ENCODE measurements at places on chromosomes 12 and 14.

GRCh38 chr14:24816929-24817211, 182.9 kb upstream of the GZMB start:
- no peak for DNase-seq

DNA sequence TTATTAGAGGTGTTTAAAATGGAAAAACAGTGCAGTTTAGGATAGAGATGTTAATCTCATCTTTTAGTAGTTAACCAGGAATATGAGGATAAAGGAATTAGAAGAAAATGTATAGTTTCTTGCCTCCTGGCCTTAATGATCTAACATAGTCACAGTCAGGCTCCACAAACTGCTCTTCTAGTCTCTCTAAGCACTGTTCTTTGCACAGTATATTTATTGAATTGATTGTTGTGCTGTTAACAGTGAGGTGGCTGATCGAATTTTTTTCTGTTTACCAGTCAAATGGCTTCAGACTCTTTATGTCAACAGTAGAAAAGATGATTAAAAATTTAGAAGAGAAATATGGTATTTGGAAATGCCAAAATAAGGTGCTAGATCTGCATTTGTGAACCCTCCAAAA, 37.8 kb downstream of the ATF7IP start:
- DNase-seq, result no peak

GRCh38 chr14:58705066-58705465, 67.3 kb downstream of the DACT1 start:
- DNase-seq, result no peak

GRCh38 chr12:77116277-77116676, 50.9 kb upstream of the E2F7 start:
- DNase-seq, result no peak

DNA sequence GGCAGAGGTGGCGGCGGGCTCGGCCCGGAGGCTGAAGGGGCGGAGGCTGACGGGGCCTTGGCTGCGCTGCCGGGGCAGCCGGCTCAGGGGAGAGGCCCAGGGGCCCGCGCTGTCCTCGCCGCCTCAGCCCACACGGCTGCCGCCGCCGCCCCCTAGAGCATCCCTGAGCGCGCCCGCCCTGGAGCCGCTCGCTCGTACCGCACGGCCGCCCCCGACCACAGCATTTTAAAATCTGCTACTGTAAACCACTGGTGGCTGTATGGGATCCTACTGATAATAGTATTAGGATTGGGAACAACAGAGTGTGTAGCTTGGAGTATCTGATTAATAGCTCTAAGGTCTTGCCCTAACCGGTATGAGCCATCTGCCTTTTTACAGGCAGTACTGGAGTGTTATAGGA, 22.2 kb upstream of the EDDM3A start:
- no peak for DNase-seq

GRCh38 chr12:24795699-24796347, 153.1 kb downstream of the BCAT1 start:
- DNase-seq, result no peak

DNA sequence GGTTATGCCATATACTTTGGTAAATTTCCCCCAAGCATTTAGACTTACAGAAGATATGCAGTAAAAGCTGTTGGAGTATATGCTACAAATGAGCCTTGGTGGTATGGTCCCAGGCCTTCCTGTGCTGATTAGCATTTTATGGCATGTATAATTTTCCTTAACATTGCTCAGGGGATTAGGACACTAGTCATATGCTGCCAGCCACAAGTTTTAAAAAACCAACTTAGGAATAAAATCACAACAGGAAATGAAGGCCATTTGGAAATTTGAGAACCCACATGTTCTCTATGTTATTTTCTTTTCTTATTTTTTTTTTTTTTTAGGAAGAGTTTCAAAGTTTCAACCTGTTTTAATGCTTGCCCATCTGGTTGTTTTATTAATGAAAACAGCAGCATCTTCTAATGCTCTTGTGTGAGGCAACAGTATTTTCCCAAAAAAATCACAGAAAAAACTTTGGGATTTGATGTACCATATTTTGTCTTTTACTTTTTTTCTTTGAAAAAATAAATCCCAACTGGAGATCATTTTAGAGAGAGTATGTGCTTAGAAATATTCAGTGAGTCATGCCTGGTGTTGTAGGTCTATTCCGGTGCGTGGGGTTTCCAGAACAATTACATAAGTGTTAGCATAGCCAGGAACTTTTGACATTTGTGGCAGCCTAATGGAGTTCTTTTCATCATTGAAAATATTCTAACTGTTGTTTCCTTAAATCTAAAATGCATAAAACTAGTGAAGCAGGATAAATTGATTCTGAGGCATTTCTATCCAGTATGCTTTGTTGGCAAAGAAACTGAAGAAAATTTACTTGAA, 21.7 kb upstream of the DUSP6 start:
- DNase-seq, result no peak

DNA sequence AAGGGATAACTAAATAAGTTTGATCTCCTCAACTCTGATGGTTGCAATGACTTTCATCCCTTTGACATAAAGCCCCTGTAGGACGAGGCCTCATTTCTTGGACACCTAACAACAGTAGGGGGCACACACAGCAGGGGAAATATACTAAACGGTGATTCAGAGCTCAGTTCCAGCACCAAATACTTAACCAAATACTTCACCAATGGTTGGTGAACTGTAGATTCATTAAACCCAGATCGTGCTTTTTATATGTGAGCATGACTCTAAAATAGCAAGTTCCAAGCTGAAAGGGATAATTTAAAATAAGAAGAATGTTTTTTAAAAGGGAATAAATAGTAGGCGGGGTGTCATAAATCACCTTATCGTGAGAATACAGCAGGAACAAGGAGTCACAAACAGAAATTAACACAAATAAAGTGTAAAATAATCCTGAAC, 53.2 kb downstream of the ATG2B start:
- DNase-seq, result no peak

DNA sequence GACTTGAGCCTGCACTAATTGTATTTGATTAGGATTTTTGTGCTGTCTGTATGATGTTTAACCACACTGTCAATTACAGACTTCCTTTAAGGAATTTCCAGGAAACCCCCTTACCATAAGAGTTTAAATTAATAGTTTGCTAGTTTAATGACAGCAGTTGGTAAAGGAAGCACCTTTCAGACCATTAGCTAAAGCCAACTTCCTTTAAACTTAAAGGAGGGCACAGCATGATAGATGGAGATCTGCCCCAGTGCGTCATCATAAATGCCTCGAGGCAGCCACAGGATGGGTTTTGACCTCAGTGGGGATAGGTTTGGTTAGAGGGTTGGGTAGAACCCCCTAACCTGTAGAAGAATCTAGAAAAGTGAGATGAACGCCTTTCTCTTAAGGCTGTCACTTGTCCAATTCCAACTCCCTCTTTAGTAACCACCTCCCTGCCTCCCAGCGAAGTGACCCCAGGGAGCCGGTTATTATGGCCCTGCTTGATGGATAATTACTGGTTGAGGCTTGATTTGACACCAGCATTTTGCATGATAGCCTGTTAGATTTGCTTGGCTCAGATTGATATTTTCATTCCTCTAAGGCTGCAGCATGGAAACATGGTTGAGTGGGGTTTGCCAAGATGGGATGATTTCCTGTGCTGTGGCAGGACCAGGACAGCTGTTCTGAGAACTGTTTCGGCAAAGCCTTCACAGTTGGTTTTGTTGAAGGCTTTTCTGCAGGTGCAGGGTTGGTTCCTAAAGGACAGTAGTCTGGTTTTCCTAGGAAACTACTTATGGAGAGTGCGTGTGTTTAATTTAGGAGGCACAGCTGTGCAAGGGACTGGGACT, 62.7 kb downstream of the CHST11 start:
- DNase-seq, result no peak

- no peak for DNase-seq
Measured at GRCh38 chr12:65649126-65649525, 175.2 kb upstream of the HMGA2 start.

GRCh38 chr12:109553483-109553882, 19.8 kb downstream of the MMAB start:
- DNase-seq, result no peak

DNA sequence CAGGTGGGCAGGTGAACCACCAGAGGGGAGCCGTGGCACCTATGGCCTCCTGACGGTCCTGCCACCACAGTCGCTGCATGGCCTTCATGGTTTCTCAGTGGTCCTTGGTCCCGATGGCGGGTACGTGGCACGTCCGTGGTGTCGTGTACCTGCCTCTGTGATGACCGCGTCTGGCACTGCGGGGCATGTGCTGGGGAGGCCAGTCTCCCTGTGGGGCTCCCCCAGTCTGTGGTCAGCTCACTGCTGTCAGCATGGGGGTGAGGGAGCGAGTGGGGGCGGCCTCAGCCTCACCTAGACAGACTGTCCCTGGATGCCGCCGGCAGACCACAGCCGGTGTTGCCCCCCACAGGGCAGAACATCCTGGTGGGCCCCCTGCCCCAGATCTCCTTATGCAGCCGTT, 267.2 kb downstream of the SEC23A start:
- no peak for DNase-seq

DNA sequence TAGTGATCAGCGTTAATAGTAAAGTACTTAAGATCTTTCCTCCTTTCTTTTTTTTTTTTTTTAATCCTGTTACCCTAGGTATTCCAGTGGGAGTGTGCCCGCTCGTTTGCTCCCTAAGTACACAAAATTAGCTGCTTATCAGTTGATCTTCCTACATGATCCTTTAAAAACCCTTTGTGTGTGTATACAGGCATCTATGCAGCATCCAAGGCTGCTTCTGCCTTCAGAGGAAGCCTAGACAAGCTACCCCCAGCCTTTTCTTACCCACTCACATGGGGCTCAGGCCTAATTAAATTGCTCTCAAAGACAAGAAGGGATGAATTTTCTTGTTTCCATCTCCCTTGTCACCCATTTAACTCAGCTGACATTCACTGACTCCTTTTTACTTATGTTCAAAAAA, 343.4 kb upstream of the LMO3 start:
- DNase-seq, result no peak

DNA sequence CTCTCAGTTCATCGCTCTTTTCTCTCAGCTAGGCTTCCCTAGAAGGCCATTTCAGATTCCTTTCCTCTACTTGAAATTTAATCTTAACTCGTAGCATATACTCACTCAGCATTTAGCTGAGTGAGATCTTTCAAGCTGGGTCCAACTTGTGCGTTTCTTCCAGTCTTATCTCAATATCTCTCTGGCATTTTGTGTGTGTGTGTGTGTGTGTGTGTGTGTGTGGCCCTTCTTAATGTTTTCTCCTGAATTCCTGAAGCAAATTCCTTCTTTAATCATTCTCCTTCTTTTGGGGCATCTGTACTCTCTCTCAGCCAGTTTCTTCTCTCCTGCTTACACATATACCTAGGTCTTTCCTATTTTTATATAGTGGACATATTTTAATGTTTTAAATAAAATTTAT, 129.1 kb downstream of the KITLG start:
- DNase-seq, result no peak

GRCh38 chr14:60323199-60323896, 74.3 kb downstream of the PPM1A start:
- DNase-seq, result no peak

DNA sequence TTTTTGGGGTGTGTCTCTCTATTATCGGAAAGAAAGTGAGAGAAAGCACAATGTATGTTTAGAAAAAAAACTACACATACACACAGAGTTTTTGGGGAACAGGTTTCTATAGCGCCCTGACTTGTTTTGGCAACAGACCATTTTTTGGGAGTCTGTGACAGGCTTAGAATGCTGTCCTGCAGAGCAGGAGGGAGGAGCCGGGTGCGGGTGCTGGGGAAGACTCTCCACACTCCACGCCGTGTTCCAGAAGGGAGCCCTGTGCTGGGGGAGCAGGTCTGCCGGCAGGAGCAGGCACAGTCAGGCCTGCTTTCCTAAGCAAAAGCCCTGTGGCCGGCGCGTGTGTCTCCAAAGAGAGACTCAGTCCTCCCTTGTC, 26.5 kb downstream of the CD9 start:
- DNase-seq, result no peak

DNA sequence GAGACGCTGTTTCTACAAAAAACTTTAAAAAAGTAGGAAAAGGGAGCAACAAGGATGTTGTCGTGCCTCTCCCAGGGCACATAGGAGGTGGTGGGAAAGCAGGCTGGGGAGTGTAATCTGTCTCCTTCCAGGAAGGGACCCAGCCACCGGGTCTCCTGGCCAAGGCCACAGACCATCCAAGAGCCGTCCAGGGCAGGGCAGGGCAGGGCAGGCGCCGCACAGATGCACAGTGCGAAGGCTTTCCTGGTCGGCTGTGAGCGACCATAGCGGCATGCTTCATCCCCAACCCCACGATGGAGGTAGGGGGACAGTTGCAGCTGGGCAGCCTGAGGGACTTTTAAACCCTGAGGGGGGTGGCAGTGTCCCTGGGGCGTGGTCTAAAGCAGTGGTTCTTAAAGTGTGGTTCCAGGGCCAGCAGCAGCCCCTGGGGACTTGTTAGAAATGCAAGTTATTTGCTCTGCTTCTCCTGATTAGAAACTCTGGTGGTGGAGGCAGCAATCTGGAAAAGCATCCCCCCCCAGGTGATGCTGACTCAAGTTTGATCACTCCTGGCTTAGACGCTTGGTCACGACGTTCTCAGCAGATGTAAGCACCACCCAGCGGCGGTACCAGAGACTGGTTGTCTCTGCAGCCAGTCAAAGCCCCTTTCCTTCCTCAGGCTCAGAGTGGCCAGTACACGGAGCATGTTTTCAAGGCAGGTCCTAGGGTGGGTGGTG, 197.4 kb upstream of the PRMT8 start:
- DNase-seq, result no peak

- no peak for DNase-seq
Measured at GRCh38 chr14:101073598-101073965, 170.1 kb upstream of the RTL1 start.

DNA sequence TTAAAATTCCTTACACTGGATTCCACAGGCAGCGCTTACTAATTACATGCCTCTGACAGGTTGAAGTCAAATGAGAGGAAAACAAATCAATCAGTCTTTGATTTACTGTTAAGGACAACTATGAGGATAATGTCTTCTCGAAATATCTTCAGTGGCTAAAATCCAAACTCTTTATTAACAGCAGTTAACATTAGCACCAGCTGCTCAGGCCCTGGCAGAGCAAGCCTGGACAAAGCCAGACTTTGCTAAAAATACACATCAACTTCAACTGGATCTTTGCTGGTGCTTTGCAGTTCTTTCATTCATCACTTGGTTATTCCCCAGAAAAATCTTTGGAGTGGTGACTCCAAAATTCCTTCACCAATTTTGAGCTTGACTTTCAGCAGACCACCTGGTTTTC, 98.7 kb downstream of the HECTD4 start:
- DNase-seq, result no peak

- no peak for DNase-seq
Measured at GRCh38 chr12:109304485-109304884, 4.6 kb downstream of the FOXN4 start.

- DNase-seq, result no peak
Measured at GRCh38 chr14:64303471-64303917, 9.3 kb upstream of the ESR2 start.

GRCh38 chr12:76032043-76032981, 736 bp upstream of the PHLDA1 start:
- no peak for DNase-seq

DNA sequence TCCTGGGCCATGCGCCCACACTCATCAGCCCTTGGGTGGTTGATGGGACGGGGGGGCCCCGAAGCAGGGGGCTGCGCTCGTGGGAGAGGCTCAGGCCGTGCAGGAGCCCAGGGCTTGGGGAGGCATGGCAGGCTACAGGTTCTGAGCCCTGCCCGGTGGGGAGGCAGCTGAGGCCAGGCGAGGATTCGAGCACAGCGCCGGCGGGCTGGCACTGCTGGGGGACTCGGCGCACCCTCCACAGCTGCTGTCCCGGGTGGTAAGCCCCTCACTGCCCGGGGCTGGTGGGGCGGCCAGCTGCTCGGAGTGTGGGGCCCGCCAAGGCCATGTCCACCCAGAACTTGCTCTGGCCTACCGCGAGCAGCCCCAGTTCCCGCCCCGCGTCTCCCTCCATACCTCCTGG, 295.8 kb upstream of the SEL1L start:
- DNase-seq, result no peak

All from activated naive CD4-positive, alpha-beta T cell (primary cell).